ENCODE measurements at places on chromosomes 4 and X.

- no peak for DNase-seq
Observed at GRCh38 chr4:135177321-135177720, 975.7 kb upstream of the PABPC4L start.

DNA sequence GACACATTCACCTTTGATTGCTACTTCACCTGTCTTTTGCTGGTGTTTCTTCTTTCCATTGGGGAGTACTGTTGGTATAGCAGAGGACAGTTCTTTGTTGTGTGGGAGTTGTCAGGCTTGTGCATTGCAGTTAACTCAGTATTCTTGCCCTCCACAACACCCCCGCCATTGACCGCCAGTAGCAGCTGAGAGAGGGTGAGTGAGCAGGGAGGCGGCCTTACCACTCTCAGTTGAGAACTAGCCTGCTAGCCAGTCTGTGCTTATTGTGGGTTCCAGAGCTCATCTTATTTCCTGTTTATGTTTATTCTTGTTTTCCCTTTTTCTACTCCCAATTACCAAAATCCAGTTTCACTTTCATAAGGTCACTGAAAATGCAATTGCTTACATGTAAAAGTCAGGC is 52.2 kb downstream of the STIM2 start:
- no peak for DNase-seq

DNA sequence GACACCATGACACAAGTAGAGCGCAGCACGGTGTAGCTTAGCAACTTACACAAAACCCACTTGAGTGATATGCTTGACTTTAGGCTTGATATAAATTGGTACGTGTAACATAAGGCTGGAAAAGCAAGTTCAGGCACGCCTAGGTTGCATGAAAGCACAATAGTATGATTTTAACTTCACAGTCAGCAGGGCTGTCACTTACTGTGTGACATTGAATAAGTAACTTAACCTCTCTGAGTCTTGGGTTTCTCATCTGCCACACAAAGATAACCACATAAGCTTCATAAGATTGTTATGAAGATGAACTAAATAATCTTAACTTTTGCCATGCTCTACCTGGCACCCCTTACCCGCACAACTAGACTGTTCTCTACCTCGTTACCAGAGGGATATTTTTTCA is 9.5 kb downstream of the SRD5A3 start:
- no peak for DNase-seq

GRCh38 chr4:109574931-109575804 is 15.1 kb downstream of the MCUB start:
- DNase-seq = peak; percentile 17

GRCh38 chr4:11281720-11282119 is 147.0 kb downstream of the HS3ST1 start:
- DNase-seq = no peak

All from DND-41 (cell line).